ENCODE measurements at places on chromosomes 12 and 14.

- H3K4me1 ChIP-seq, result peaks cover 31% of the 10 kb centered on the region
- no peak overlapping the region for H3K4me3 ChIP-seq
- no peaks in the 10 kb centered on the region for H3K36me3 ChIP-seq
- H3K27me3 ChIP-seq, result no peaks in the 10 kb centered on the region
Measured at GRCh38 chr14:95500201-95500681, 16.2 kb downstream of the SYNE3 start.

GRCh38 chr12:23093488-23093887 is 468.5 kb downstream of the ETNK1 start:
- DNase-seq, result no peak
- no peaks in the 10 kb centered on the region for H3K4me1 ChIP-seq
- H3K27me3 ChIP-seq, result no peaks in the 10 kb centered on the region
- no peaks in the 10 kb centered on the region for H3K36me3 ChIP-seq
- no peak overlapping the region for H3K4me3 ChIP-seq

GRCh38 chr14:104681689-104682074 is 7.7 kb upstream of the INF2 start:
- peak overlapping the region; percentile 97 for H3K27ac ChIP-seq
- no peaks in the 10 kb centered on the region for H3K27me3 ChIP-seq
- peaks cover 46% of the 10 kb centered on the region for H3K4me1 ChIP-seq
- peak overlapping the region; percentile 22 for H3K4me3 ChIP-seq
- peak; percentile 74 for DNase-seq

- no peaks in the 10 kb centered on the region for H3K4me1 ChIP-seq
- no peak overlapping the region for H3K4me3 ChIP-seq
- no peaks in the 10 kb centered on the region for H3K27me3 ChIP-seq
Measured at GRCh38 chr14:35287431-35288013, 4.7 kb upstream of the PSMA6 start.

- H3K4me3 ChIP-seq, result no peak overlapping the region
- H3K4me1 ChIP-seq, result peaks cover 12% of the 10 kb centered on the region
- H3K27ac ChIP-seq, result peak overlapping the region; percentile 68
- no peak for DNase-seq
Measured at GRCh38 chr12:121214166-121214777, 4.3 kb downstream of the P2RX4 start.

DNA sequence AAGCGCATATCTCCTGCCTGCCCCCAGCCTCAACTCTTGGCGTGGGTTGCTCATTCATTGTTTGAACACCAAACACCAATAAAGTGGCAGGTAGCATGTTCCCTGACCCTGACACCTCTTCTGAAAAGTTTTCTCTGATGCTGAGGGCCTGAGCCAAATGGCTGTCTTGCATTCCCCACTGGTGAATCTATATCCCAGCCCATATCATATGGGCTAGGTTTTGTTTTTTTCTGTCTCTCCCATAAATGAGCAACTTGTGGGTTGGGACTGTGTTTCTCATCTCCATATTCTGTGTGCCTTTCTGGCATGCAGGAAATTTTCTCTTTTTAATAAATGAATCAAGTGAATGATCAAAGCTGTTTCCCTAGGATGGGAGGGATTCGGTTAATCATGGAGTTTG is 5.0 kb downstream of the MYO1A start:
- H3K27ac ChIP-seq, result no peak overlapping the region
- no peaks in the 10 kb centered on the region for H3K27me3 ChIP-seq
- H3K4me1 ChIP-seq, result no peaks in the 10 kb centered on the region
- H3K4me3 ChIP-seq, result no peak overlapping the region
- DNase-seq, result no peak

DNA sequence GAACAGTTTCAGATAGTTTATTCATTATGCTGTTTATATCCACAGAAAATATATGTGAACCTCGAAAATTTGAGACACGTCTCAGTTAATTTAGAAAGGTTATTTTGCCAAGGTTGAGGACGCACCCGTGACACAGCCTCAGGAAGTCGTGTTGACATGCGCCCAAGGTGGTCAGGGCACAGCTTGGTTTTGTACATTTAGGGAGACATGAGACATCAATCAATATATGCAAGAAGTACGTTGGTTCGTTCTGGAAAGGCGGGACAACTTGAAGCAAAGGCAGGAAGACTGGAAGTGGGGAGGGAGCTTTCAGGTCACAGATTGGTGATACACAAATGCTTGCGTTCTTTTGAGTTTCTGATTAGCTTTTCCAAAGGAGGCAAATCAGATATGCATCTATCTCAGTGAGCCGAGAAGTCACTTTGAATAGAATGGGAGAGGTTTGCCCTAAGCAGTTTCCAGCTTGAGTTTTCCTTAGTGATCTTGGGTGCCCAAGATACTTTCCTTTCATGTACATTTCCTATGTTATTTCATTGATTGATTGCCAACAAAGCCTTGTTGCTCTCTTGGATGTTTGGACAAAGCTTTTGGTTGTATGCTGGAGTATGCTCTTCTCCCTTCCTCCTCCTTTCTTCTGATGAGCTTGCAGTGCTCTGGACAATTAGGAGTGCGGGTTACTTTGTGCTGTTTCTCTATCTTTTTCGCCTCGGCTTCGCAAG is 3.2 kb downstream of the SNAPC1 start:
- peaks cover 15% of the 10 kb centered on the region for H3K36me3 ChIP-seq
- H3K4me1 ChIP-seq, result peaks cover 8% of the 10 kb centered on the region
- peak overlapping the region; percentile 30 for H3K4me3 ChIP-seq
- H3K27me3 ChIP-seq, result no peaks in the 10 kb centered on the region
- no peak overlapping the region for H3K27ac ChIP-seq
- DNase-seq, result peak; percentile 55

DNA sequence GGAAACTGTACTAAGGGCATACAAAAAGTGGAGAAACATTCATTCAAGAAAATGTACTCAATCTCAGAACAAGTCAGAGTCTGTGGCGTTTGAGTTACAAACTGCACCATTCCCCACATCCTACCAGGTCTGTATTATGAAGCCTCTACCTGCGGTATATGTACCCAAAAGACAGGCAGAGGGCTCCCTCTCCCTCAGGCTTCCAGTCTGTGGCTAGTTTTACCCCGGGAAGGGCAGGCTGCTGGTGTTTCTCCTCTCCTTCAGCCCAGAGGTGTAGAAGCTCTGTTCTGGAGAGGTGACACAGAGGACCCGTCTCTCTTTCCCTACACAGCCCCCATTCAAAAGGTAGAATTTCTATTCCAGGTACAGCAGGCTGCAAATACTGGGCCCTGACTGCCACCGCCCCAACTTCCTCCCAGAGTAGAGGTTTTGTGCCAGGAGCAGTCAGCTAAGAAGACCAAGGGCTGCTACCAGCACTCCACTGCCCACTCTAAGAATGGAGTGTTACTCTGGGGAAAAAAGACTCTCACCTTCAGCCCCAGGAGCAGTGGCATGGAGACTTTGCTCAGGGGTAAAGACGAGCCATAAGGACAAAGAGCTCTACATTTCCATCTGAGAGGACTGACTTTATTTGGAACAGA is 39.4 kb downstream of the PARP11 start:
- H3K36me3 ChIP-seq, result no peaks in the 10 kb centered on the region
- H3K4me1 ChIP-seq, result peaks cover 6% of the 10 kb centered on the region
- H3K4me3 ChIP-seq, result no peak overlapping the region
- no peak for DNase-seq

DNA sequence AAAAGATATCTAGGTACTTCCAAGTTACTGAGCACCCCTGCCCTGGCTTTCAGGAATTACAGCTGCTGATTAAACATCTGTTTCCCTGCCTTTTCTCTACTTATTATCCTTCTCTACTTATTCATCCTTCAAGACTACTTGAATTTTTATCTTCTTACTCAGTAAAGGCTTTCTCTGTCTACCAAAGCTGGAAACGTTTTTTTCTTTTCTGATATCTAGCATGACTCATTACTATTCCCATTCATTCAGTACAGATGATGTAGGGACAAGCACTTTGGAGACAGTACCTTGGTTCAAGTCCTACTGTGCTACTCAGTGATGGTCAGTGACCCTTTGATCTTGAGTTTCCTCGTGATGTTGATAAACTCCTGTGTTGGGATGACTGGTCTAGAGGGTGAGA is 848.7 kb downstream of the NRXN3 start:
- no peaks in the 10 kb centered on the region for H3K27me3 ChIP-seq
- DNase-seq, result no peak
- no peaks in the 10 kb centered on the region for H3K36me3 ChIP-seq
- no peak overlapping the region for H3K27ac ChIP-seq
- no peaks in the 10 kb centered on the region for H3K4me1 ChIP-seq

GRCh38 chr12:93191423-93191822 is 186.3 kb upstream of the NUDT4 start:
- no peaks in the 10 kb centered on the region for H3K36me3 ChIP-seq
- no peak overlapping the region for H3K27ac ChIP-seq
- DNase-seq, result no peak
- no peaks in the 10 kb centered on the region for H3K27me3 ChIP-seq
- no peak overlapping the region for H3K4me3 ChIP-seq
- H3K4me1 ChIP-seq, result peaks cover 12% of the 10 kb centered on the region

DNA sequence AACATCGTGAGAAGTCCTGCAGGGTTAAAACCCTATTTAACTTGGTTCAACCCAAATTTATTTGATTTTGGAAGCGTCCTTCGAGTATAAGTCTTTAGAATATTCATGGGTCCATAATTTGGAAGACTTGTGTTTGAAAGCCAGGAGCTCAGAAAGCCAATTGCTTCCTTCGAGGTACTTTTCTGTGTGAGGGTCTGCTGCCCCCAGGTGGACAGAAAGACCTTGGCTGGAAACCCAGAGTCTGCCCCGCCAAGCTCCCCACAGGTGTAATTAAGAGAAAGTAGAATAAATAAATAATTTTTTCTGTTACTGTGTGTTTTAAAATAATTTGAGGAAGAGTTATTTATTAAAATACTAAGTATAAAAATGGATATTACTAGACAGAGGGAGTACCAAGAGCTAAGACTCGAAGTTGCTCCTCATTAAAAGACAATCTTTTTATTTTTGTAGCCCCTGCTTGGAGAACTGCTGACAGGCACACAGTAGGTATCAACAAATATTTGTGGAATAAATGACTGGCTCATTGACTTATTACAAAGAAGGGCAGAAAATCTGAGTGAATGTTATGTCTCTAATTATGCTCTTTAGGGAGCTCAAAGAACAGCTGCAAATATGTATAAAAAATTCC is 105.8 kb downstream of the PAH start:
- no peak overlapping the region for H3K4me3 ChIP-seq
- no peaks in the 10 kb centered on the region for H3K36me3 ChIP-seq
- no peaks in the 10 kb centered on the region for H3K27me3 ChIP-seq

- no peaks in the 10 kb centered on the region for H3K27me3 ChIP-seq
- H3K36me3 ChIP-seq, result no peaks in the 10 kb centered on the region
- no peak for DNase-seq
- no peaks in the 10 kb centered on the region for H3K4me1 ChIP-seq
- no peak overlapping the region for H3K4me3 ChIP-seq
Measured at GRCh38 chr12:5390174-5390799, 41.6 kb upstream of the NTF3 start.

DNA sequence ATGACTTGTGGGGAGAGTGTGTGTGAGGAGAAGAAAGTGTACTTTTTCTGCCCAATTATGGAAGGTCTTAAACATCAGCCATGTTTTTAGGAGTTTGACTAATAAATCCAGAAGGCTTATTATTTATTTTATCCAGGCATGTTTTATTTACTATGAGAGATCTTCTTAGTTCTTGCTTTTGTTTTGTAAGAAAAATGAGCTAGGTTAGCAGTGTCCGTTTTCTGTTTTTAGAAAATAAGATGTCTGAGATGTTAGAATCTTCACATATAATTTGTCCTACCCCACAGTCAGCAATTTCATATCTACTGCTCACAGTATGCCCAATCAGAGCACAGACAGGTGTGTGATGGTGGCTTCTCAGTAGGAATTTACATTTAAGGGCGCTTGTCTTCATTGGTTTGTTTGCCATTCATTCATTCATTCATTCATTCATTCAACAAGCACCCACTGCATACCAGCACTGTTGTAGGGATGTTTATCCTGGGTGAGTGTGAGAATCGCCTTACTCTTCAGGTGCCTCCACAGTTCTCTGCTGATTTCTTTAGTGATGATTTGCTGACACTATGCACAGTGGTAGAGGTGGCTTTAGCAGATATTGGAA is 83.2 kb downstream of the CRADD start:
- H3K27ac ChIP-seq, result no peak overlapping the region
- DNase-seq, result no peak
- no peaks in the 10 kb centered on the region for H3K27me3 ChIP-seq
- H3K4me1 ChIP-seq, result peaks cover 6% of the 10 kb centered on the region
